H9 (cell line): ENCODE measurements at places on chromosomes 4 and X. TPM values are rescaled to one million over a fixed set of nuclear protein-coding genes. Genes with fewer than 3 reads are reported as not detected.

The KLHL4 gene
- total RNA-seq: 22.3 and 22.4 TPM in 2 replicates

The MFAP3L gene
- 5.1 and 5.4 TPM in 2 replicates for total RNA-seq

DNA sequence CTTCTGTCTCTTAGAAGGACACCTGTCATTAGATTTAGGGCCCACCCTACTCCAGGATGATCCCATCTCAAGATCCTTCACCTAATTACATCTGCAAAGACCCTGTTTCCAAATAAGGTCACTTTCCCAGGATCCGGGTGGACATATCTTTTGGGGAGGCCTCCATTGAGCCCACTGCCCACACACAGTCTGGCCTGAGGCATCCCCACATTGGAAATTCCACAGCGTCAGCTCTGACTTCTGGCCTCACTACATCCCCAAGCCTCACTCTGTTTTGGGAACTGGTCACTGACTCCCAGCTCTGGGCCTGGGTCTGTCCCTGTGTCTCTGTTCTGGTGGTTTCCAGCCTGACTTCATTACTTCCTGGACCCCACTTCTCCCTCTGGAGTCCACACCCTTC is 285.5 kb downstream of the CRLF2 start:
- DNase-seq: no peak
- H3K27me3 ChIP-seq: no peaks in the 10 kb centered on the region
- H3K4me3 ChIP-seq: no peak overlapping the region
- no peaks in the 10 kb centered on the region for H3K4me1 ChIP-seq

DNA sequence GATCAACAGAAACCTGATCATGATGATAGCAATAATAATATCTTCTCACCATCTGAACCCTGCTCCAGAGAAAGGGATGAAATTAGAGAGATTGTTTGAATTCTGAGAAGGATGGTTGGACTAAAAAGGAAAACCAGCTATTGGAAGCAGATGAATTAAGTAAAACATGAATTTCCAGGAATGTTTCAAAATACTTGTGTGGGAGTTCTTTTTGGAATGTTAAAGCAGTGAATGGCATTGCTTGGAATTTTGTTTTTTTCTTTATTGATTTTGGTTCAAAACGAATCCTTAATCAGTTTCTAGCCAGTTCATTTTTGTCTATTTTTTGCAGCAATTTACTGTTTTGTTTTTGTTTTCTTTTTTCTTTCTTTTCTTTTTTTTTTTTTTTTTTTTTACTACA is 150.3 kb downstream of the NHS start:
- peaks cover 5% of the 10 kb centered on the region; the same call in 1 of the 2 replicates for H3K4me1 ChIP-seq
- no peak for DNase-seq
- H3K27me3 ChIP-seq: no peaks in the 10 kb centered on the region

- H3K4me1 ChIP-seq: no peaks in the 10 kb centered on the region; the same call in 1 of the 2 replicates
- H3K4me3 ChIP-seq: no peak overlapping the region
- no peaks in the 10 kb centered on the region for H3K27me3 ChIP-seq
- H3K36me3 ChIP-seq: peaks cover 7% of the 10 kb centered on the region
Measured at GRCh38 chr4:127844601-127845116, 36.0 kb upstream of the PLK4 start.

DNA sequence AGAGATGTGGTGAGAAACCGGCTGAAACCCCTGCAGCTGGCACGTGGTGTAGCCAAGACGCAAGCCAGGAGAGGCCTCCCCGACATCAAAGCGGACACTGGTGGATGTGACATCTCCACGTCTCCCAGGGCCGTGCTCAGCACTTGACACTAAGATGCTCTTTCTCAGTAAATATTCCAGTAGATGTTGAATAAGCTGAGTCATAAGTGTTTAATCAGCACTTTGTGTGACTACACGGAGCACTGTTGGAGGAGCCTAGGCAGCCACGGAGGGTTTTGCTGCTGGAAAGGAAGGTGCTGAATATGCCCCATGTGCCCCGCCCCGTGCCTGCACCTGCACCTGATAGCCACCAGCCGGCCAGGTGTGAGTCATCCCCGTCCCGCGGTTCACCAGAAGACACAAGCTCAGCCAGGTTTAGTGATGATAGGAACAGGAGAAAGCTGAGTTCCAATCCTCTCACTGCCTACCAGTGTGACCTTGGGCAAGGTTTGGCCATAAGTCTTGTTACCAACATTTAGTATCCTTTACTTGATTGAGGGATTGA is 29.0 kb upstream of the C4orf50 start:
- H3K27ac ChIP-seq: no peak overlapping the region
- no peaks in the 10 kb centered on the region for H3K4me1 ChIP-seq
- no peak overlapping the region for H3K4me3 ChIP-seq
- H3K27me3 ChIP-seq: no peaks in the 10 kb centered on the region
- no peaks in the 10 kb centered on the region for H3K36me3 ChIP-seq
